Activated CD8-positive, alpha-beta memory T cell treated with anti-CD3 and anti-CD28 coated beads for 1 hour (primary cell): ENCODE measurements at places on chromosomes 7 and 10.

GRCh38 chr10:46558392-46559185 lies 2.1 kb upstream of the GPRIN2 start:
- DNase-seq = no peak

- DNase-seq = no peak
These were observed 33.3 kb downstream of the CACUL1 start for GRCh38 chr10:118721539-118721876.

GRCh38 chr10:70617798-70618568 lies 15.4 kb upstream of the PRF1 start:
- DNase-seq = no peak

DNA sequence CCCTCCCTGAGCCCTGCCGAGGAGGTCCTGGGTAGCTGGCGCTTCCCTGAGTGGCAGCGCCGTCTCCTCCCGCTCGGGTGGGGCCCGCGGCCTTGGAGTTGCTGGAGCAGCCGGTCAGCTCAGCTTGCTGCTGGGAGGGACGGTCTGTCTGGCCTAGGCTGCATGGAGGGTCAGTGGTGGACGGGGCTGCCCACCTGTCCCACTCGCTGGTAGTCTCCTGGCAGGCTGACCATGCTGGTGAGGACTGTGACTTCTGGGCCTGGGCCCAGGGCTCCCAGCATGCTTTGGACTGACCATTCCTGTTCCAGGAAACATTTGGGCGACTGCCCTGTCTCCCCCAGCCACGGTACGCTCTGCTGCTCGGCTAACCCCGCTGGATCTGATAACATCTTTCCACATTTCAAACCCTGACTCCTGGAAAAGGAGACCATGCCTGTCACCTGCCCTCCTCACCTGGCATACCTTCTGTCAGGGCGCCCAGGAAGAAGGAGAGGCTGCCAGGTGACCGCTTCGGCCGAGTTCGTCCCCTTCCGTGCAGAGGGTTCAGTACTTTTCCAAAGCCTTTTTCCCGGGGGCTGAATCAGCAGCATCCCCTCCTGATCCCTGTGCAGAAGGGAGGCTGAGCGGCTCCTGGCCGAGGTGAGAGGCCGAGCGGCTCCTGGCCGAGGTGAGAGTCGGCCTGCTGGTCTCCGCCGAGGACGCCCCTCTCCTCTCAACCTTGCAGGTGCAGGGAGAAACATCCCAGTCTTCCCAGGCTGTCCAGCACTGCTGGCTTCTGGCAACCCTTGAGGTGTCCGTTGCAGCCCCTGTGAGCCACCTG lies 43.4 kb downstream of the FAM20C start:
- no peak for DNase-seq

DNA sequence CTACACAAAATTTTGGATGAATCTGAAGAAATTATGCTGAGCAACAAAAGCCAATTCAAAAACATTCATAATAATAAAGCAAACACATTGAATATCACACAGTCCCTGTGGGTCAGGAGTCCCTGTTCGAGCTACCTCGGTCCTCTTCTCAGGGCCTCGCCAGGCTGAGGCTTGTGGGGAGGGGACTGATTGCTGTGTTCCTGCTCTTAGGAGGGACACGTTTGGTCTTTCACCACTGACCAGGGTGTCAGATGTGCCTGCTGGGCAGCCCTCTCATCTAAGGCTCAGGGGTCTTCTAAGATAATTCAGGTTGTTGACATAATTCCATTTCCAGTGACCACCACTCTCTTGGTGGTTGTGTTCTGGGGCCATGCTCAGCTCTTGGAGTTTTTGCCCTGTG lies 233.8 kb upstream of the PPP2R2D start:
- DNase-seq = no peak

DNA sequence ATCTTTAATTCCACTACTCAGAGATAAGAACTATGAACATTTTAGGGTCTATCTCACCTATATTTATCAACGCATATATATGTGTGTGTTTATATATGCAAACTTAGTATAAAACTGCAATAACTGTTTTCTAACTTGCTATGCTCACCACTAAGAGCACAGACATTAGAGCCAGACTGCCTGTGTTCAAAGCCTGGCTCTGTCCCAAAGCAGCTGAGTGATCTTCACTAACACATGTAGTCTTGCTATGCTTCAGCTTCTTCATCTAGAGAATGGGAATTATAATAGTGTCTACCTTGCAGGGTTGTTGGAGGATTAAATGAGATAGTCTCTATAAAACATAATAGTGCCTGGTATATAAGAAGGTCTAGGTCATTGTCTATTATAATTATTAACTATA lies 165.5 kb downstream of the MAGI2 start:
- no peak for DNase-seq

- no peak for DNase-seq
These were observed at the start of gene SEMA3D for GRCh38 chr7:85186521-85187241. TSS of gene SEMA3D (minus strand) at chr7:85187056. CDS start at chr7:85121891, 65,165 bp downstream.
